ENCODE measurements at places on chromosomes 3 and 15.
A peak's percentile ranks its signal among the peaks of the same experiment; 100 is the strongest.

DNA sequence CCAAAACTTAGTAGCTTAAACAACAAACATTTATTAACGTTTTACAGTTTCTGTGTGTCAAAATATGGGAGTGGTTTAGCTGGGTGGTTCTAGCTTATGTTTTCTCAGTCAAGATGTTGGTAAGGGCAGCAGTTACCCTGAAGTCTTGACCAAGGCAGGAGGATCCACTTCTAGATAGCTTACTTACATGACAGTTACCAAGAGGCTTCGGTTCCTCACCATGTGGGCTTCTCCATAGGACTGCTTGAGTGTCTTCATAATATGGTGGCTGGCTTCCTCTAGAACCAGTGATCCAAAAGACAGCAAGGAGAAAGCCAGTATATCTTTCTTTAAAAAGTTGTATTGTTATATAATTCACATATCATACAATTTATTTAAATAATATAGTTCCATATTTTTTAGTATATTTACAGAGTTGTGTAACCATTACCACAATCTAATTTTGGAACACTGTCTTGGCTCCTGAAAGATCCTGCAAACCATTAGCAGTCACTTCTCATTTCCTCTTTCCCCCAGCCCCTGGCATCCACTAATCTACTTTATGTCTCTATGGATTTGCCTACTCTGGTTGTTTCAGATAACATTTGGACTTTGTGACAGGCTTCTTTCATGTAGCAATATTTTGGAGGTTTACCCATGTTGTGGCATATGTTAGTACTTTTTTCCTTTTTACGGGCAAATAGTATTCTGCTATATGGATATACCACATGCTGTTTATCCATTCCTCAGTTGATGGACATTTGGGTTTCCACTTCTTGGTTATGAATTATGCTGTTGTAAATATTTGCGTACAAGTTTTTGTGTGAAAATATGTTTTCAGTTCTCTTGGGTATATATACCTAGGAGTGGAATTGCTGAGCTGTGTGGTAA lies 33.3 kb downstream of the MAPK6 start:
- DNase-seq: no peak

- DNase-seq: peak; percentile 4
These were observed 482 bp upstream of the OGG1 start for GRCh38 chr3:9749296-9749644.

DNA sequence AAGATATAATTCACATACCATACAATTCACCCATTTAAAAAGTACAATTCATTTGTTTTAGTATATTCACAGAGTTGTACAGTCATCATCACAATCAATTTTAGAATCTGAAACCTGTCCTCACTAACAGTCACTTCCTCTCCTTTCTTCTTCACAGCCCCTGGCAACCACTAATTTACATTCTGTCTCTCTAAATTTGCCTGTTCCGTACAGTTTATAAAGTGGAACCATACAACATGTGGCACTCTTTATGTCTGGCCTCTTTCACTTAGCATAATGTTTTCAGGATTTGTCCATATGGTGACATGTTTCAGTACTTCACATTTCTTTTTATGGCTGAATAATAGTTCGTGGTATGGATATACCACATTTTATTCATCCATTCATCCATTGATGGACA lies 22.7 kb downstream of the ERICH6 start:
- DNase-seq: no peak

DNA sequence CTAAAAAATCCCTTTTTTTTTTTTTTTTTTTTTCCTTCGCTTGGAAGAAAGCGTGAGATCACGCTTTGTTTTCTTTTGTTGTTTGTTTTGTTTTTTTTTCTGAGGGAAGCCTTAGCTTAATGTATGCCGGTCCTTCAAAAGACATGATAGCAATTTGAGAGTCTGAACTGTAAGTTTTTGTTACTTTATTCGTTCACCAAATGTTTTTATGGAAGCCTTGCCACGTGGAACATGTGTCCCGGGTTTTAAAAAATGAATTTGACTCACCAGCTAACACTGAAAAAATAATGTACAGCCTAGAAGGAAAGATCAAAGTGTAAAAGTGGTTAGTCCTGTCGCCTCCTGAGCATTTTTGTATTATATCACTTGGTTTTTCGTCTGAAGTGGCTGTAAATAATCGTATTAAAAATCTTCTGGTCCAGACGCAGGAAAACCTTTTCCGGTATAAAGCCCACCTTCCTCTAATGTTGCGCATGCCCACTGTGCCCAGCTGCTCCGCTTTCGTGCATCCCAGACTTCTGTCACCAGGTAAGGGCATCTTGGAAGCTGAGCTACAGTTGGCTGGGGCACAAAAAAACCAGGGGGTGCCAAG lies 795 bp upstream of the MYNN start:
- DNase-seq: peak; percentile 72

GRCh38 chr15:101698314-101698713 lies 26.0 kb downstream of the TARS3 start:
- no peak for DNase-seq

- DNase-seq: no peak
These were observed 3.9 kb downstream of the HYAL2 start for GRCh38 chr3:50318615-50319014.

- no peak for DNase-seq
These were observed 97.3 kb upstream of the ROPN1 start for GRCh38 chr3:124089214-124089613.

- DNase-seq: no peak
These were observed 70.7 kb upstream of the PYGO1 start for GRCh38 chr15:55658886-55659285.

DNA sequence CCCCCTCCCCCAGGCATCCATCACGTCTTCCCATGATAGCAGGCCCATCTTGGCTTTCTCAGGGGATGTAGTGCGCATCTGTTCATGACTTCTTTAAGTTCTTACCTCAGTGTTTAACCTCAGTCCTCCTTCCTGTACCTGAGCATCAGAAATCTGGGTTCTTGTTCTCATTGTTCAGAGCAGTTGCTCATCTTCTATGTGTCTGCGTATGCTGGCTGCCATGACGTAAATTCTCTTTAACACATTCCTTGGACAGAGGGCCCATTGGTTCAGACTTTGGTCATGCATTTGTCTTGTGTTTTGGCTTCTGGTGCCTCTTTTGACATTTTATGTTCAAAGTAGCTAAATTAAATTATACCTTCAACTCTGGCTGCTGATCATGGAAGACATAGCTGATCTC lies 227.3 kb downstream of the CACNA2D3 start:
- no peak for DNase-seq

- DNase-seq: no peak
These were observed 88.1 kb downstream of the CORO2B start for GRCh38 chr15:68666812-68667450.

GRCh38 chr3:81764665-81765064 lies 3.2 kb upstream of the GBE1 start:
- DNase-seq: no peak

- no peak for DNase-seq
These were observed 211.6 kb downstream of the TNIK start for GRCh38 chr3:171248426-171249111.

DNA sequence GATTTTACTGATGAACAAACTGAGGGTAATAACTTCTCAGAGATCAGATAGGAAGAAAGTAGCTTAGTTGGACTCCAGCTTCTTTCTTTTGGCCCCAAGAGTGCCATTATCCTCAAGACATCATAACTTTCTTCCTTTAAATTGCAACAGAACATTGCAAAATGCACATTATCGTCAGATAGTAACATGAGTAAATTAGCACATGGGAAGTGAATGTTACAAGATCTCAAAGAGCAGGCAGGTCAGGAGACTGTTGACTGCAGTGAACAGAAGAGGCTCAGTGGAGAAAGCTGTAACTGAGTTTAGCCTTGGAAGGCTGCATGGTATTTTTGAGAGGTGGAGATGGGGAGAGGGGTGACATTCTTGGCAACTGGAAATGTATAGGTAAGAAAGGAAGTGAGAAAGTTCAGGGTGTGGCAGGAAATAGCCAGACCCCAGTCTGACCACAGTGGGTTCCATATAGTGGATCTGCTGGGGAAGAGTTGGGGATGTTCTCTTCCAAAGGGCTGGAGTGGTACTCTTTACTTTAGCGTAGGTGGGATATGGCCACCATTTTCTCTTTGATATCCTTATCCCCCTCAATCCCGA lies 307.7 kb downstream of the RPLP1 start:
- DNase-seq: peak; percentile 90

DNA sequence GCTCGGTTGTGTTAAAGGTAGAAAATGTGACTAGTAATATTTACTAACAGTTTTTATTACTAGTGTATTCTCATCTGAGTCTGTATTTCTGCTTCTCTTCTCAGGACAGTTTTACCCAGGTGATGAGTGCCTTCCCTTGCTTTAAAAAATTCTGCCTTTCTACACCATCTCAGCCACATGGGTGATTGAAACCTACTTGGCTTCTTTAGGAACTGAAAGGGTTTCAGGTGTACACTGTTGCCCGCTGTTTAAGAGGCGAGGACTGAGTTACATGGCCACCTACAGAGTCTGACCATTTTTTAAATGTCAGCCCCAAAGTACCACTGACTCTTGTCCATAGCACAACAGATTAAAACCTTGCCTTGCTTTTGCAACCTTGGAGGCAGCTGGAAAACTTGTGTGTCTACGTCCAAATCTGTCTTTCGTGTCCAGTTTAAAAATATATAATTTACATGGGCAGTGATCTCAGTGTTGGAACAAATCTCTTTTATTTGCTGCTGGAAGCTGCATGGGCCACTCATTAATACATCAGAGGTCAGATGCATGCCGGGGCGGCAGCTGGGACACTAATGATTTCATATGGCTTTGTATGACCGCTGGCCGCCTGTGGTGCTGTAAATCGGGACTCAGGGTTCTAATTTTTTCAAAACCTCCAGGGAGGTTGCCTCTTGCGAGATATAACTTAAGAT lies 44.6 kb downstream of the TRIM71 start:
- DNase-seq: no peak

GRCh38 chr15:95169541-95170459 lies 938.4 kb downstream of the MCTP2 start:
- no peak for DNase-seq

DNA sequence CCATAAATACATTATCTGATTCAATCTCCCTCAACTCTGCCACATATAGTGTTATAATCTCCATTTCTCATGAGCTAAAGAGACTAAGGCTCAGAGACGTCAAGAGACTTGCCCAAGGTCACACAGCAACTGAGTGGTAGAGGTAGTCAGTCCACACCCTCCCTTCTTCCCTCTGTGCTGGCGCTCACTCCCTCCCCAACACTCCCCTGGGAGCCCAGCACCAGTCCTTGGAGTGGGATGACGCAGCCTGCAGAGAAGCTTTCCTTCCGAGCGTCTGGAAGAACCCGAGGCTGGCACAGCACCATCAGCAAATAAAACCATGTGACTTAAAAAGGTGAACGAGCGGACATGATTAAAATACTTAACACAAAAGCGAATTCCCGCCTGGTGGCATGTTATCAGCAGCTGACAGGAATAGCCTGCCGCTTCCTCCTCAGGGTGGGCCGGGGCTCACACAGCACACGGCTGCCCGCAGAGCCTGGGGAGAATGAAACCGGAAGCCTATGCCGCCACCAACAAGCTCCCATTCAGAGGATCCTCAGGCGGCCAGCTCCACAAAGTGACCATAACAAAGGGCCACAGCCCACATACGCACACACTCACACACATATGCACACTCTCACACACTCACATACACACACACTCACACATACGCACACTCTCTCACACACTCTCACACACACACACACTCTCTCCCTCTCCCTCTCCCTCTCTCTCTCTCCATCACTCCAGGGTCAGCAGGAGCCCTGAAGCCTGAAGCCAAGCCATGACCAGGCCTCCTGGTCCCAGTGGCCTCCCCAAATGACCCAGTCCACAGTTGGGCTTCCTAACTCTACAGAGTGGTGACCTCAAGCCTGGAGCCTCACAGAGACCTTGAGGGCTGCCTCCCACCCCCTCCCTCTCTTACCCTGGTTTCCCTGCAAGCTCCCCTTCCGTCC lies 120.5 kb downstream of the XXYLT1 start:
- DNase-seq: peak; percentile 78

GRCh38 chr3:64638981-64639481 lies 48.8 kb downstream of the ADAMTS9 start:
- no peak for DNase-seq

DNA sequence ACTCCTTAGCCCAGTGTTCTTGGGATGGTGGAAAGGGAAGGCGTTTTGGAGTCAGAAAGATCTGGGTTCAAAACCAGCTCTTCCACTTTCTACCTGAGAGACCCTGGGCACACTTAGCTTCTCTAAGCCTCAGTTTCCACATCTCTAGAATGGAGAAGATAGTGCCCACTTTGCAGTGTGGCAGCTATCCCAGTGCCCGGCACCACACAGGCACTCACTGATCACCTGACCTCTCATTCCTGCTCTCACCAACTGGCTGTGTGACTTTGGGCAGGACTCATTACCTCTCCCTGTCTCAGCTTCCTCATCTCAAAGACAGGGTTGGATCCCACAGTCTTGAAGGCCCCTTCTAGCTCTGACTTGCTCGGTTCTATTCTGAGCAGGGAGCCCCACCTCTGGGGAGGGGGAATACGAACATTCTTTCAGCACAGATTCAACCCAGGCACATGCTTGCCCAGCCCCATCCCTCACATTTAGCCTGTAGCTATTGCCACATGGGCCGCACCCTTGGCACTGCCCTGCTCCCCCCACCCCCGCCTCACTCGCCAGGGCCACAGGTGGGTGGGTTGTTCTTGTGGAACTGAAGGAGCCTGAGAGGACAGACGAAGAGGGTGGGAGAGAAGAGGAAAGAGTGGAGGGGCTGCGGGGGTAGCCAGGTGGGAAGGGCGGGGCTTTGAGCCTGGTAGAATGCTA lies 39.2 kb downstream of the EPHB3 start:
- DNase-seq: no peak

DNA sequence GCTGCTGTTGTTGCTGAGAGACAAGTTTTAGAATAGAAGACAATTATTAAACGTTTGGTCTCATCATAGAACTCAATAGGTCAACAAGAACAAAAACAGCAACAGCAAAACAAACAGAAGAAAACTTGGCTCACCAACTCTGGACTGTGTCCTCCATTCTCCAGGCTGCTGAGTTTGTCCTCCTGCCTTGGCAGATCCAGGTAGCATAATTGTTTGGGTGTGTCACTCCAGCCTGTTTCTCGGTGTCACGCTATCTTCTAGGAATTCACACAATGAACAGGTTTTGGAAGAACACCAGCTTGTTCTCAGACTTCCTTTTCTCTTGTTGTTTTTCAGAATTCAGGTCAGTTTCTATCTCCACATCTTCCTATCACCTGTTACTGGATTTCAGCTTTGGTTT lies 34.7 kb downstream of the ARRDC4 start:
- DNase-seq: no peak

DNA sequence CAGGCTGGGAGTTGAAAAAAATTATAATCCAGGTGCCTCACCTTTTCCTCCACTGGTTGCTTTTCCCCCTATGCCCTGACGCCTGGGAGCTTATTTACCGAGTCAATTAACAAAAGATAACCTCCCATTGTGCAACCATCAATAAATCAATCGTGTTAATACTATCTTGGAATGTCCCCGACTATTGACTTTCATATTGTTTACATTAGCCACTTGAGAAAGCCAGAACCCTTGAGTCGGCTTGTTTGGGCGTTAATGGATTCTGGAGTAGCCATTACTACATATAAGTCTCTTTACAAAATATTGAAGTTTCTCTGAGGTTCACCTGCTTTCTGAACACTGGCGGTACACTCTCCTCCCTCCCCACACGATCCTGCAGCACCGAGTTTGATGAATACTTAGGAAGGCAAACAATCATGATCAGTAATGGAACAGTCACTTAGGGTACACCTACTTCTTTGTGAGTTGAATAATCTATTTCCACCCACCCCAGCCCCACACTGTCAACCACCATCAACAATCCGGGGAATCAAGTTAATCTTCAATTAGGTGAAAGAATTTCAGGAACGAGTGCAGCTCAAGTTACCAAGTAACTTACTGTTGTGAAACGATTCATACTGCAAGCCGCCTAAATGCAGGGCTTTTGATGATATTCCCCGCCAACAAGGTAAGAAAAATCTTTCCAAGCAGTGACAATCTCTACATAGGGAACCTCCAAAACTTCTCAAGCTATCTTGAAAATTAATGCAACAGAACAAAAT lies 159.3 kb upstream of the NR2F2 start:
- peak; percentile 66 for DNase-seq

Data from iris pigment epithelial cell (primary cell).